ENCODE measurements at places on chromosomes 11 and 22. TPM values are rescaled to one million over a fixed set of nuclear protein-coding genes. Genes with fewer than 3 reads are reported as not detected.
A peak's percentile ranks its signal among the peaks of the same experiment; 100 is the strongest.

Gene DDTL
- total RNA-seq = 0.72 TPM

Gene FOSL1
- 8.2 TPM for total RNA-seq

Gene CDON
- 3.5 TPM for total RNA-seq

Gene PDE2A
- total RNA-seq = 1.1 TPM

Gene DEPDC5
- total RNA-seq = 23.6 TPM

Gene CSNK1E
- total RNA-seq = 105 TPM

Gene MIAT
- 51.8 TPM for total RNA-seq

Gene EFCAB6
- 0.21 TPM for total RNA-seq

Gene RBM7
- total RNA-seq = 36.9 TPM

Gene CHST1
- not detected for total RNA-seq

Gene ZNF70
- 0.93 TPM for total RNA-seq

- no peak overlapping the region for H3K27ac ChIP-seq
- H3K4me1 ChIP-seq = peaks cover 21% of the 10 kb centered on the region
- peaks cover 8% of the 10 kb centered on the region for H3K36me3 ChIP-seq
- H3K27me3 ChIP-seq = no peaks in the 10 kb centered on the region
Measured at GRCh38 chr11:47411884-47412746, 3.7 kb downstream of the SLC39A13 start.

- no peak for DNase-seq
- H3K4me1 ChIP-seq = peaks cover 26% of the 10 kb centered on the region
- H3K36me3 ChIP-seq = peaks cover 2% of the 10 kb centered on the region
- no peaks in the 10 kb centered on the region for H3K27me3 ChIP-seq
- H3K27ac ChIP-seq = no peak overlapping the region
Measured at GRCh38 chr22:24162436-24162835, 18.9 kb upstream of the SUSD2 start.

GRCh38 chr22:34476762-34477161, 556.5 kb upstream of the LARGE1 start:
- H3K4me3 ChIP-seq = no peak overlapping the region
- no peak for DNase-seq
- H3K36me3 ChIP-seq = peaks cover 1% of the 10 kb centered on the region
- H3K4me1 ChIP-seq = no peaks in the 10 kb centered on the region

DNA sequence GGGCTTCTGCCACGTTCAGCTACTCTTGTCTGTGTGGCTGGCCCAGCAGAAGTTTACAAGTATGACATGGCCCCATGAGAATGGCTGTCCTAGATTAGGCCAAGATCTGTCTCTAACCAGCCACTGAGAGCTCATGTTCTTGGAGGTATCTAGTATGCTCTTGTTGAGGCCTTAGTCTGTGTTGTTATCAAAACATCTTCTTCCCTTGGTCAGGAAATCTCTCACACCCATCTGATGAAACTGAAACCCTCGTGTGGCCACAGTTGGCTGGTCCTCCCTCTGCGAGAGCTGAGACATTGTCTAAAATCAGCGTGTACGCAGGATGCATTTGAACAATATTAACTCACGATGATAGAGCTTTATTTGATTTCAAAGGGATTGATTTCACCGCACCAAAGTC, 109.0 kb upstream of the NNMT start:
- H3K27me3 ChIP-seq = no peaks in the 10 kb centered on the region
- H3K4me1 ChIP-seq = peaks cover 33% of the 10 kb centered on the region
- no peak overlapping the region for H3K4me3 ChIP-seq
- peaks cover 2% of the 10 kb centered on the region for H3K36me3 ChIP-seq
- no peak for DNase-seq
- no peak overlapping the region for H3K27ac ChIP-seq

DNA sequence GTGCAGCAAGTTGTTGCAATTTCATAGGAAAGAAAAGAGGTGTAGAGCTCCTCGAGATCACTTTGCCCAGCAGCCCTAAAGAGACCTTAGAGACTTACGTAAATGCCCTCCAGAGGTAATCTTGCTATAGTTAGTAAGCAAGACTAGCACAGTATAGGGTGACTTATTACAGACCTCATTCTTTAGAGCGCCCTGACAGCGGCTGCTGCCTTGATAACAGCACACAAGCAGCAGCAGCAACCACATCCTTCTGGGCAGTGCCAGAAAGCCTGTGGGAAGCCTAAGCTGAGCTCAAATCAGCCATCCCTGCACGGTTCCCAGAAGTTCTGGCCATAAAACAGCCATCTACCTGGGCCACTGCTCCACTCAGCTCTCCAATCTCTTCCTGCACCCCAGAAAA, 22.6 kb upstream of the OR56B1 start:
- H3K4me3 ChIP-seq = no peak overlapping the region
- DNase-seq = no peak
- peaks cover 20% of the 10 kb centered on the region for H3K36me3 ChIP-seq
- peaks cover 3% of the 10 kb centered on the region for H3K4me1 ChIP-seq

GRCh38 chr22:30001459-30001858, 78.8 kb upstream of the HORMAD2 start:
- H3K4me1 ChIP-seq = peaks cover 5% of the 10 kb centered on the region
- H3K4me3 ChIP-seq = no peak overlapping the region
- DNase-seq = no peak
- H3K27me3 ChIP-seq = no peaks in the 10 kb centered on the region
- H3K36me3 ChIP-seq = no peaks in the 10 kb centered on the region

DNA sequence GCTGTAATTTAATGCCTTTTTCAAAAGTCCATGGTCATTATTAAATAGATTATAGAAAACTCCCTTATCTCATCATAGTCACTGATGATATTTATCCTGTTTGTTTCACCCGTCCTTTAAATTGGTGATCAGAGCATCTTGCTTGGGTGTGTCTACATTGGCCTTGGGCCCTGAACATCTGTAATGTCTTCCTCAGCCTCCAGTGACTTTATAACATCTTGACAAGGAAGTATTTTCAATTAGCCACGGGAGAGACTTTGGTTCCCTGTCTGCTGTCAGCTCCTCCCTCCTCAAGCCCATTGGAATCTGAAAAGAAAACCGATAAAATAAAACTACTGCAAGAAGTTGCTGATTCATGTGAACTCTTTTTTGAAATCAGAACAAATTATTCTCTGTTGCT, 116.9 kb upstream of the TTC12 start:
- H3K4me1 ChIP-seq = no peaks in the 10 kb centered on the region
- DNase-seq = no peak
- no peak overlapping the region for H3K27ac ChIP-seq
- H3K4me3 ChIP-seq = no peak overlapping the region

GRCh38 chr22:32590556-32590955, 115.9 kb downstream of the FBXO7 start:
- H3K4me1 ChIP-seq = no peaks in the 10 kb centered on the region
- no peak overlapping the region for H3K27ac ChIP-seq
- no peaks in the 10 kb centered on the region for H3K36me3 ChIP-seq
- H3K27me3 ChIP-seq = no peaks in the 10 kb centered on the region

GRCh38 chr22:46845296-46846149, 83.1 kb downstream of the TBC1D22A start:
- DNase-seq = no peak
- H3K27me3 ChIP-seq = no peaks in the 10 kb centered on the region
- H3K27ac ChIP-seq = no peak overlapping the region
- no peak overlapping the region for H3K4me3 ChIP-seq
- H3K36me3 ChIP-seq = peaks cover 10% of the 10 kb centered on the region

DNA sequence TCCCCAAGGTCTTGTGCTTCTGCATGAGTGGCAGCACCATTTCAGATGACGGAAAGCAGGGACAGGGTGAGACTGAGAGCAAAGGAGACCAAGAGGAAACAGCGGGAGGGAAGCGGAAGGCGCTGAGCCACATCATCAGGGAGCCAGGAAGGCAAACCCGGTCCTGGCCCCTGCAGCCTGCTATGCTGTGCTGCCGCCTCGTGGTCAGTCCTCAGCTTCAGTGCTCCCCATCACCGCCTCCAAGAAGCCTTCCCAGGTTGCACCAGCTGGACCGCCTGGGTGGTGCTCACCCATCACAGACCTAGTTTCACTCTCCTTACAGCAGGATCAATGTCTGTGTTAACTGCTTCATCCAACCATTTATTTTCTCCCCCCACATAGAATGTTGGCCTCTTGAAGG, 73.0 kb upstream of the PHF21B start:
- no peaks in the 10 kb centered on the region for H3K36me3 ChIP-seq
- H3K27me3 ChIP-seq = peaks cover 24% of the 10 kb centered on the region
- peak; percentile 62 for DNase-seq
- H3K4me3 ChIP-seq = no peak overlapping the region

GRCh38 chr22:17684245-17684644, 45.7 kb downstream of the BCL2L13 start:
- no peak for DNase-seq
- H3K36me3 ChIP-seq = peaks cover 2% of the 10 kb centered on the region
- H3K27me3 ChIP-seq = no peaks in the 10 kb centered on the region
- peaks cover 2% of the 10 kb centered on the region for H3K4me1 ChIP-seq
- no peak overlapping the region for H3K27ac ChIP-seq

GRCh38 chr11:133386262-133386661, 146.0 kb downstream of the OPCML start:
- no peaks in the 10 kb centered on the region for H3K36me3 ChIP-seq
- H3K27ac ChIP-seq = no peak overlapping the region
- H3K4me1 ChIP-seq = no peaks in the 10 kb centered on the region

GRCh38 chr11:111194860-111195568, 50.5 kb upstream of the POU2AF2 start:
- H3K27ac ChIP-seq = no peak overlapping the region
- H3K4me3 ChIP-seq = no peak overlapping the region
- DNase-seq = no peak
- no peaks in the 10 kb centered on the region for H3K4me1 ChIP-seq
- H3K36me3 ChIP-seq = no peaks in the 10 kb centered on the region
- H3K27me3 ChIP-seq = peaks cover 5% of the 10 kb centered on the region

GRCh38 chr11:36375353-36376008, 79.4 kb downstream of the PRR5L start:
- DNase-seq = no peak
- peaks cover 68% of the 10 kb centered on the region for H3K27me3 ChIP-seq

- DNase-seq = peak; percentile 23
- H3K4me1 ChIP-seq = peaks cover 12% of the 10 kb centered on the region
- no peak overlapping the region for H3K27ac ChIP-seq
- no peak overlapping the region for H3K4me3 ChIP-seq
Measured at GRCh38 chr11:12841946-12842630, 167.0 kb upstream of the RASSF10 start.

DNA sequence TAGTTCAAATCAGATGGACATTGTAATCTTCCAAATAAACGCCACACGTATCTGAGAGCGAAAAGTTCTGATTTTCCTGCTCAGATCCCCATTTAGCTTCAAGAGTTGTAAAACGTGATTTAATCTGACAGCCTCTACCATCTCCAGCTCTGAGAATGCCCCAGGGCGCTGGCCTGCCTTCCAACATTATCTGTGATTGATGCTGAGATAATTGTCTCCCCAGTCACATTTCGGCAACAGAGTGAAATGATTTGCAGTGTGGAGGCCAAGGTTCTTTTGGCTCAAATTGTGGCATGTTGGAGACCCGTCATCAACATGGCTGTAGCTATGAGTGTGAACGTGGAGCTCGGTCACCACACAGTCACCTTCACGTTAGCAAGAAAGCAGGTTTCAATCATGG, 283.4 kb downstream of the BRD1 start:
- no peak overlapping the region for H3K4me3 ChIP-seq
- DNase-seq = no peak
- peaks cover 2% of the 10 kb centered on the region for H3K36me3 ChIP-seq
- no peaks in the 10 kb centered on the region for H3K27me3 ChIP-seq
- no peaks in the 10 kb centered on the region for H3K4me1 ChIP-seq

DNA sequence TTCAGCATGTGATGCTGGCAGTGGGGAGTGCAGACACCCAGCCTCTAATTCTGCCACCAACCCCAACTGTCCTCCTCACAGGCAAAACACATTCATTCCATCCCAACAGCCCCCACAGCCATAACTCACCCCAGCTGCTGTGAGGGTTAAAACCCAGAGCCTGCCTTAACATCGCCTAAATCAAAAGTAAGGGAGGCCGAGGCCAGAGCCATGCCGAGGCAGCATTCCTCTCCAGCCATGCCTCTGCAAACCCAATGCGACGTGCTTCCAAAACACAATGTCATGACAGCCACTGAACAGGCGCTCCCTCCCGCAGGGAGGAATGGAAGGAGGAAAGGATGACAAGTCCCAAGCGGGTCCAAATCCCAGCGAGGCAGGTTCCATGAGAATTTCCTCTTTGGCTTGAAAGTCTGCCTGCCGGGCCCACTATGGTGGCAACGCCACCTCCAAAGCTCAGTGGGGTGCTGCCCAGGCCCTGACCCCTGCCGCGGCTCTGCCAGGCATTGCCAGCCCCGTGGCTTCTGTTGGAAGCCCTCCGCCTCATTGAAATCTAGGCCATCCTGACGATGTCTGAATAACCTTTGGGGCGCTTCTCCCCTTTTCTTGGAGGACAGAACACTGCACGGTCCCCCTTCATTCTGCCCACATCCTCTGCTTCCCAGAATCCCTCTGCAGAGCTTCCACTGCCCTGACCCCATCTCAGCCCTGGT, 472.3 kb downstream of the BRD1 start:
- no peaks in the 10 kb centered on the region for H3K4me1 ChIP-seq
- DNase-seq = no peak
- H3K4me3 ChIP-seq = no peak overlapping the region
- no peaks in the 10 kb centered on the region for H3K36me3 ChIP-seq

GRCh38 chr22:26985931-26986782, 328.8 kb downstream of the MIAT start:
- no peak overlapping the region for H3K27ac ChIP-seq
- H3K36me3 ChIP-seq = no peaks in the 10 kb centered on the region
- DNase-seq = no peak
- no peak overlapping the region for H3K4me3 ChIP-seq
- no peaks in the 10 kb centered on the region for H3K4me1 ChIP-seq

DNA sequence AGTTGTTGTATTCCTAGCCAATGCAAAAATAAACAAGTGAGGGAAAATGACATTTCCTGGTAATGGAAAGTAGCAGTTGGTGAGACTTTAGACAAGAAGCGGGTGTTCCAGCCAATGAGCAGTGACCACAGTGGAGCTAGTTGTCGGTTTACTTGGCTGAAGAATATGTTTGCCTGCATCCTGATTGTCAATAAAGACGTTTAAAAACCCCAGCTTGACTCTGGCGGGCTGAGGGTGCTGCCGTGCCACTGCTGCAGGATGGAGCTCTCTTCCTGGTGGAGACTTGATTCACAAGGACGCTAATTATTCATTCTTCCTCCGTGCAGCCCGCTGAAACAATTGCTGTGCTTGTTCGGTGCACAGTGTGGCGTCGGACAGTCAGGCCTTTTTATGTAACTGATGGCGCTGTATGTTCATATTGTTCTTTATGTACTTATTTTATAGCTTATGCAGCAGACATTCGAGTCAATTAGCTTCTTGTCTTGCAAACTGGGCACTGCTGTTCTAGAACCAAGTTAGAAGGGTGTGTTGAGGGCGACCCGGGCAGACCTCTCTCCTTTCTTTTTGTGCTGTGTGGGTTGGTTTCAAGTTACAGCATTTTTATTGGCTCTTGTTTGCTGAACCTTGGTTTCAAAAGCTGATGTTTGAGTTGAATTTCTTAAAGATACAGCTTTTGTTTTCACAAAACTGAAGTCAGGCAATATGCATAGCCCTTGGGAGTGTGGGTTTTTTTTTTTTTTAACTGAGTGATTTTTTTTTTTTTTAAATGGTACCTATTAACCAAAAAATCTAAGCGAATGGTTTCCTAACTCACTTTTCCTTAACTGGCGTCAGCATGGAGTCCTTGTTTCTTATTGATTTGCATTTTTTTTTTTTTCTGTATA, 153.9 kb downstream of the TEAD1 start:
- H3K4me3 ChIP-seq = peak overlapping the region; percentile 13
- DNase-seq = no peak
- H3K36me3 ChIP-seq = no peaks in the 10 kb centered on the region

GRCh38 chr11:130178441-130179339, 19.1 kb downstream of the ST14 start:
- H3K27ac ChIP-seq = no peak overlapping the region
- no peaks in the 10 kb centered on the region for H3K4me1 ChIP-seq
- no peak overlapping the region for H3K4me3 ChIP-seq
- DNase-seq = no peak
- H3K27me3 ChIP-seq = no peaks in the 10 kb centered on the region
- H3K36me3 ChIP-seq = no peaks in the 10 kb centered on the region

All from activated naive CD4-positive, alpha-beta T cell treated with anti-CD3 and anti-CD28 coated beads for 36 hours (primary cell).